ENCODE measurements at places on chromosomes 12 and 14.

GRCh38 chr14:84937449-84937848 lies 592.5 kb upstream of the FLRT2 start:
- DNase-seq = no peak

DNA sequence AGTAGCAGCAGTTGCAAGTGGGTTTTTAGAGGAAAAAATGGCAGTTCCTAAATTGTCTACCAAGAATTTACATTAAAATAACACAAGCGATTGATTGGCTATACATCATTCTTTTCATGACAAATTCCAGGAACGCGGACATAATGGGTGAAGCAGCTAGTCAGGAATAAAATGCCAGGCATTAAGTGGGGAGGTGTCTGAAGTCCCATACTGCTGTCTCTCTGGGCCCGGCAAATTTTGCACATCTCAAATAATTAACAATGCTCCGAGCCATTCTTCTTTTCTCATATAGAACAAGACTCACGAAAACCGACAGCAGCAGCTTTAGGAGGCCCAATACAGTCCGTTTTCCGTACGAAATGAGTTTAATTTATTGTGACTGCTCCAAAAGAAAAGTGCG lies 696 bp downstream of the RPL36AL start:
- DNase-seq = no peak

DNA sequence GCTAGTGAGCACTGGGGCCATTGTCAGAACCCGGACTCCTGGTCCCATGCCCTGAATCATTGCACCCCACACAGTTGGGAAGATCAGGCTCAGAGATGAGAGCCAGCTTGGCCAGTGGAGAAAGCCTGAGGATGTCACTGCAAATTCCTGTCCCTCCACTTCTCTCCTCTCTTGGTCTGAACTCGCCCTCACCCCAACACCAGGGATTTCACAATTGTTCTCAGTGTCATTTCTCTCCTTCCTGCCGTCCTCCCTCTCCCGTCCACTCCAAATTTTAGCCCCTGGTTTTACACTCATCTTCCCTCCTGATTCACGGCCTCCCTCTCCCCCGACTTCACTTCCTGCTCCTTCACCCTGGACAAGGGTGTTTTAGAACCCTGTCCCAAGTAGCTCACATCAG lies 11.1 kb downstream of the KRT75 start:
- no peak for DNase-seq

- DNase-seq = no peak
Measured at GRCh38 chr12:49059299-49060171, 1.1 kb downstream of the KMT2D start.
